ENCODE measurements at places on chromosomes 5 and 9.

GRCh38 chr9:134320868-134321471 is 5.3 kb upstream of the RXRA start:
- DNase-seq, result no peak

DNA sequence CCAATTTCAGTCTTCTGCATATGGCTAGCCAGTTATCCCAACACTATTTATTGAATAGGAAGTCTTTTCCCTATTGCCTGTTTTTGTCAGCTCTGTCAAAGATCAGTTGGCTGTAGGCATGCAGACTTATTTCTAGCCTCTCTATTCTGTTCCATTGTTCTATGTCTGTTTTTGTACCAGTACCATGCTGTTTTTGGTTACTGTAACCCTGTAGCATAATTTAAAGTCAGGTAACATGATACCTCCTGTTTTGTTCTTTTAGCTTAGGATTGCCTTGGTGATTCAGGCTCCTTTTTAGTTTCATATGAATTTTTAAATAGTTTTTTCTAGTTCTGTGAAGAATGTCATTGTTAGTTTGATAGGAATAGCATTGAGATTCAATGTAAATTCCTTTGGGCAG is 104.9 kb upstream of the SLCO6A1 start:
- DNase-seq, result no peak

GRCh38 chr9:86352440-86353077 is 1.7 kb downstream of the TUT7 start:
- peak; percentile 26 for DNase-seq

DNA sequence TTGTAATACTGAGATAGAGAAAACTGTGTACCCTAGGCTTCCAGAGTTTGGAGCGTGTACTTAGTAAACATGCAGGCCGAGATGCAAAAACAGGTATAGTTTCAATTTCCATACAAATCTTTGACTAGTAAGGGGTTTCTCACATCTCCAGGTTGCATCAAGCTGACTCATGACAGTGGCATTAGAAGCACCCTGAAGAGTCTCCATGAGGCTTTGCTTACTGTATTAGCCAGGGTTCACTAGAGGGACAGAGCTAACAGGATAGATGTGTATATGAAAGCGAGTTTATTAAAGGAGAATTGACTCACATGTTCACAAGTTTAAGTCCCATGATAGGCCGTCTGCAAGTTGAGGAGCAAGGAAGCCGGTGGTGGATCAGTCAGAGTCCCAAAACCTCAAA is 275.3 kb upstream of the CDH6 start:
- no peak for DNase-seq

DNA sequence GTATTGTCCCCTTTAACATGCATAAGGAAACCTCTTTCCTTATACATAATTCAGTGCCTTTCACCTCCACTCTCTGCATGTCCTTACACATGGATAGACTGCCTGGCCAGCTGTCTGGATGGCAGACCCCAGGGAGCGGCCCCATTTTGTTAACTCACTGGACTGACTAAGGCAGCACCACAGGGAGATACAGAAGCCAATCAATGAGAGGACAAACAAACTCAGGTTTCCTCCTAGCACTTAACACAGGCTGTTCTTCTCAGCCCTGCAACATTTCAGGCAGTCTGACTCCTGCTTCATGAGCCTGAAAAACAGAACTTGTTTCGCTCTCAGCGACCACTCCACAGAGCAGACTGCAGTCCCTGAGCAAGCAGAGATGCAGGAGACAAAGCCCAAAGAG is 135.4 kb upstream of the RASEF start:
- DNase-seq, result no peak

GRCh38 chr5:9128136-9128535 is 417.7 kb downstream of the SEMA5A start:
- no peak for DNase-seq

- DNase-seq, result no peak
Measured at GRCh38 chr5:102857076-102857818, 102.1 kb downstream of the PAM start.

DNA sequence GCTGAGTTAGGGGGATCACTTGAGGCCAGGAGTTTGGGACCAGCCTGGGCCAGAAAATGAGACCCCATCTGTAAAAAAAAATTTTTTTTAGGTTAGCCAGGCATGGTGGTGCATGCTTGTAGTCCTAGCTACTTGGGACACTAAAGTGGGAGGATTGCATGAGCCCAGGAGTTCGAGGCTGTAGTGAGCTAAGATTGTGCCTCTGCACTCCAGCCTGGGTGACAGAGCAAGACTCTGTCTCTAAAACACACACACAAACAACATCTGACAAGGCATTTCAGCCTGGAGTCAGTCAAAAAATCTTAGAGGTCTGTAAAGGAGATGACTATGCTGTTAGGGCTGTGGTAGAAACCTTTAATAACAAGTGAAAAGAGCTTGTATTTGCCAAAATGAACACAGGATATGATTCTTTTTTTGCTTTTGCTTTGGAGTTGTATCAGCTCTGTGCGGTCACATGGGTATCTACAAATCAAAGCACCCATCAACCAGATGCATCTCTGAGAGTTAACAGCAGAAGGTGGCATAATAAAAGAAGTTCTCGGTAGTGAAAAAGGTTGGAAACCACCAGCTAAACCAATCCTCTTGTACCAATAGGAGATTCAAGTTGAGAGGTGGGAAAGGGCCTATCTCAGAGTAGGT is 3.6 kb upstream of the PSMD5 start:
- DNase-seq, result no peak

- no peak for DNase-seq
Measured at GRCh38 chr5:27465140-27465539, 426.8 kb upstream of the CDH9 start.

GRCh38 chr5:170491479-170491878 is 12.3 kb upstream of the KCNIP1 start:
- DNase-seq, result no peak

DNA sequence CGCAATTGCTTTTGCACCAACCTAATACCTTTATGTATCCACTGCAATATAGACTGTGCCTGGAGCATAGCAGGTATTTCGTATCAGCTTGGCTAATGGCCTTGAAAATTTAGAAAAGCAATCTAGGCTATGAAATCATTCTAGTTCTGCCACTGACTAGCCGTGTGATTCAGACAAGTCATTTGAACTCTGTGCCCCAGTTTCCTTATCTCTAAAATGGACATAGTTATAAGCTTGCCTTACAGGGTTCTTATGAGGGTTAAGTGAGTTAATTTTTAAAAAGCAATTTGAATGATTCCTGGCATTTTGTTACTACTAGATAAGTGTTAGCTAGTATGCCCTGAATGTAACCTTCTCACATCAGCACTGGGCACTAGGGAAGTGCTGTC is 80.5 kb upstream of the PUM3 start:
- no peak for DNase-seq

GRCh38 chr5:110099572-110099971 is 409.8 kb downstream of the MAN2A1 start:
- DNase-seq, result no peak

GRCh38 chr5:143121135-143121475 is 282.4 kb downstream of the NR3C1 start:
- DNase-seq, result no peak

DNA sequence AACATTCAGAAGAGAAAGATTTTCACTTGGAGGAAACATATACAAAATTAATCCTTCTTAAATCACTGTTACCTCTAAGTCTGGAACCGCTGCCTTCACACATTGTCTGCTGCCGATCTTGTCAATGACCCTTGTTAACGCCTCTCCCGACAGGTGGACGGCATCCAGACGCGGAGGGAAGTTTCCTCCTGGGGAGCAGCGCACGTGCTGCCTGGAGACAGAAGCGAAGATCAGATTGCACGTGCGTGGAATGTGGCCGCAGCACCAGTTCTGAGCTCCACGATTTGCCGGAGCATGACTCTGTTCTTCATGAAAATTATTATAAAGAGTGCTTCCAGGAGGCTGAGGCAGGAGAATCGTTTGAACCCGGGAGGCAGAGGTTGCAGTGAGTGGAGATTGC is 183.6 kb upstream of the IRX4 start:
- DNase-seq, result no peak

GRCh38 chr5:36040651-36041536 is 25.8 kb downstream of the UGT3A2 start:
- no peak for DNase-seq

DNA sequence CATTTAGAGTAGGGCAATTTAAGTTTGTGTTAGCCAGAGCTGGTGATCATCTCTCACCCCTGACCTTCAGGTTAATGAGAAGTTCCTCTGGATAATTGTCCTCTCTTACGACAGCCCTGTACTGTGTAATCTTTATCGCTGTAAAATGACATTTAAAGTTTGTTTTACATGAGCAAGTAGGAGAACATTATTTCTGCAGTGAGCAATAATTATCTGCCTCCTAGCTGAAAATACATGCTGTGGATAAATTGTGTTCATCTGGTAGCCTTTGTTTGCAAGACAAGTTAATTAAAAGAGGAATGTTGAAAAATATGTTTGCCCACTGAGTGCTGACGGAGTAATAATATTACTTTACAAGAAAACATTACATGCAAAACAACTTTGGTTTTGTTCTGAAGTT is 1083.8 kb upstream of the NUDT12 start:
- no peak for DNase-seq

GRCh38 chr9:76808636-76809035 is 44.4 kb downstream of the PCA3 start:
- DNase-seq, result no peak

DNA sequence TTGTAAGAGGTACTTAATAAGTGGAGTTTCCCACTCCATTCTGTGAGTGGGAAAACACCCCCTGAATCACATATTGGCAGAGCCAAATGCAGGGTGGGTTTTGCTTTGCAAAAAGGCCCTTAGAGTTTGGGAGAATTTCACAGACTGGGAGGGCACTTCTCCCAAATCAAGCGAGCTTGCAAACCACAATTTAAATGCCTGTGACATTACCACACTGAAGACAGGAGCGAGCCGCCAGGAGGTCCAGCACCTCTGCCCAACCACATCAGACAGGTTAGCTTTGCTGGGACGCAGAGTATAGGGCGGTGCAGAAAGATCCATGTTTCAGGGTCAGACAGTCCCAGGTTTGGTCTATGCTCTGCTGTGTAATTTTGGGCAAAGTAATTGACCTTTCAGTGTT is 2.3 kb downstream of the ALAD start:
- no peak for DNase-seq

GRCh38 chr9:84001621-84002020 is 21.0 kb downstream of the RMI1 start:
- DNase-seq, result no peak

DNA sequence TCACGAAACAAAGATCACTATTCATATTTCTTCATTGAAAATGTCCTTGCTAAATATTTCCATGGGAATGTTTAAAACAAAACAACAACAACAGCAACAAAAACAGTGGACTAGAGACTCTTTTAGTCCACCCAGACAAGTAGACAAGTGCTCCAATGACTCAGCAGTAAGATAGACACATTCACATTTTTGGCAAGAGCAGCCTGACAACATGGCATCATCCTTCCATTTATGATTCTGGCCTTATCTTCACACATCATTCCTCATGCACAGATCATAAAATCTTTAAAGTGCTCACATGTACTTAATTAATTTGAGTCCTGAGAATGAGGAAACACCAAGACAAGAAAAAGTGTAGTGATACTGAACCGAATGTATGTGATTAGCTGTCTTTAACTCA is 132.6 kb upstream of the PDE4D start:
- no peak for DNase-seq

GRCh38 chr5:43659075-43659474 is 56.1 kb downstream of the NNT start:
- DNase-seq, result no peak

GRCh38 chr5:11037080-11037479 is 276.0 kb upstream of the DAP start:
- no peak for DNase-seq

DNA sequence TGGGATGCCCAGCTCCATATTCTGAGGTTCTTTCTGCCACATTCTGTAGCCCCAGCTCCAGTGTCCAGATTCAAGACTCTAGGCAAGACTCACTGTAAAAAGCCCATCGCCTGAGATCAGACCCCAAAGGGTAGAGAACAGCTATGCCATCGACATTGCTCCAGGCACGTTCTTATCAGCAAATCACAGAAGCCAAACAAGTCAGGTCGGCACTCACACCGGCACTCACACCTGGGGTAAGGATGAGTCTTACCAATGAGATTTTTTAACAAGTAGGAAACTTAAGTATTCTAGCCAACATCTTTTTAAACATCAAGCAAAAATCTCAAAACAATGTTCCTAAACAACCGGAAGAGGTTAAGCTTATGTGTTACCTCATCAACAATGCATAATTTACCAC is 2.4 kb downstream of the CDKN2AIPNL start:
- no peak for DNase-seq

DNA sequence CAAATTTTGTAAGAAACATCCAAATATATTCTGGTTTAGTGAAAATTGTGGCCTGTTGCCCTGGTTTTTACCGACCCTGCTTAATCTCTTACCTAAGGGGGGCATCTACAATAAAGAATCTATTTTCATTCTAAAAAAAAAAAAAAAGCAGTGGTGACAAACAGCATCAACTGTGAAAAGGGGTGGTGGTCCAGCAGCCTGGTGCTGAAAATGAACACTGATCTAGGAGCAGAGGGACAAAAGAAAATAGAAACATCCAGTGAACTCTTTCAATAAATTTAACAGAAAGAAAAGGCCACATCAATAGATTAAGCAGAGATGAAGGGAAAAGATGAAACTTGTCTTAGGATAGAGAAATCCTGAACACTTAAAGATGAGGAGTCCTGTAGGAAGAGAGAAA is 348.7 kb upstream of the GRAMD2B start:
- no peak for DNase-seq

DNA sequence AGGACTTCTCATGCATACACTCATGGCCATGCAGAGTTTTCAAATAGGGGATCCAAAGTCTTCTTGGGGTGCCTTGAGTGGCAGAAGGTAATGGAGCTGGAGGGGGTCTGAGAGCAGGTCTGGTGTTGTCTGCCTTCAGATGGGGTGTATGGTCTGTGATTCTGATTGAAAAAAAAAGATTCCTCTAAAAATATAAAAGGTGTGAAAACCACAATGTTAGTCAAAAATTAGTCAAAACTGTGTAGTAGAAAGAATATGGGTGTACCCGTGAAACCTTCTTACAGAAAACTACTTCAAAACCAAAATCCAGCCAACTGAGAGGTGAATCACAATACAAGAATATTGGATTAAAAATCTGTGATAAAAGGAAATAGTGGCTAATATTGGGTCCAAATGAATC is 20.1 kb downstream of the DOCK2 start:
- DNase-seq, result no peak

DNA sequence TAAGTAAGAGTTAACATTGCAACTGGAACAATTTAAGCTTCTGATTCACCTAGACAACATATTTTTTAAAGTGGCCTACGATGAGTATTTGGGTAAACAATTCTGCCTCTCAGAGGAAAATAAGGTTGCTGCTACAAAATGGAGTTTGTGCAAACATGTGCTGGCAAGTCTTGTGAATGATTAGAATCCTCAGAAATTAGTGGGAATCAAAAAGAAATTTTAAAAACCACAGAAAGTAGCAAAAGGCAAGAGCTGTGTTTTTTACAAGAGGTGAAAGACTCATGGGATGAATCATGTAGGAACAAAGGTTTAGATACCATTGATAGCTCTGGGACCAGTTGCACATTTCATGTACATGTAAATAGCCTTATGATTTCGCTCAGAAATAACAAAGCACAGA is 561.6 kb downstream of the TAF11L14 start:
- DNase-seq, result no peak

Measured in stimulated activated CD4-positive, alpha-beta T cell treated with anti-CD3 and anti-CD28 coated beads, Interleukin-2, amount 100 ng/mL, for 4 hours (primary cell).